ENCODE measurements at places on chromosomes 3 and 15. TPM values are rescaled to one million over a fixed set of nuclear protein-coding genes. Genes with fewer than 3 reads are reported as not detected.

DNA sequence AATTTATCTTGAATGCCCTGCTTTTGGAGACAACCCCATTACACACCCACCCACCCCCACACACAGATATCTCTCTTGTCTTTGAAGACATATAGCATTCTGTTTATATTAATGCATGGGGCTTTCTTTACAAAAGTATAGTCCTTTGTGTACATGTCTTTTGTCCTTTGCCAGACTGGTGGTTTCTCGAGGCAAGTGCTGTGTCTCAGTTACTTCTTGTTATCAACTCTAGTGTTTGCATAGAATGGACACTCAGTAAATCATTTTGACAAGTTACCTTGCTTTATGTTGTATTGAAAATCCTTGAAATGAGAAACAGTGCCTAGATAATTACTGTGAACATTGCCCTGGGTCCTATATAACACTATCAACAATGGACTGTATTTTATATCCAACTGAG lies 33.9 kb downstream of the KBTBD8 start:
- no peak for DNase-seq

DNA sequence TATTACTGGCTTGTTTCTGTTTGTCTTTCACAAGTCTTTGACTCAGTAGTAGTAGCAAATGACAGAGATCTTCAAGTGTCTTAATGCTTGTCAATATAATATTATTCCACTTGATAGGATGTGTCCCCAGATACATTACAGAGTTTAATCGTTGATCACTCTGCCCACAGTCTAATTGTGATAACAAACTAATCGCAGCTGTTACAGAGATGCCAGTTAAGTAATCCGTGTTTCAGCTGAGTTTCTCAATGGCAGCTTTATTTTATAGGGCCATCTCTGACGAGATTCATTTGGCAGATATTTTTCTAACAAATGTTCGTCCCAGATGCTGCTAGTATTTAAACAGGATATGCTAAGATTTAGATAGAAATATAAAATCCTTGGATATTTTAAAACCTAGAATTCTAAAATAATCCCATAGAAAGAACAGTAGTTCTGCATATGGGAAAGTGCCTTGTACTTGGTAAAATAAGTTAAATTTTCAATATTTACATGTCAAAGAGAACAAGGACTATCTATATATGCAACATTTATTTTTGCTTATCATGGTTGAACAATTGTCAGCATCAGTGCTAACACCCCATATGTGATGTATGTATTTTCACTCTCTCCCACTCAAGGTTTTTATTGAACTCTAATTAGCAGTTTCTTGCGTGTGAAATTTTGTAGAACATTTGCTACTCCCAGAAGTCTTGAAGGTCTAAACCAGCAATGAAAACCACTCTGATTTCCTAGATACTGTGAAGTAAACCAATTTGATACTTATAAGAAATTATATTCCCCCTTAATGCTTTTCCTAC lies 185.5 kb downstream of the MBNL1 start:
- DNase-seq, result no peak

- no peak for DNase-seq
Measured at GRCh38 chr3:58469096-58469495, 22.8 kb upstream of the KCTD6 start.

- no peak for DNase-seq
Measured at GRCh38 chr3:37995652-37996641, 5.4 kb downstream of the VILL start.

GRCh38 chr15:60758961-60759729 lies 280.2 kb upstream of the ICE2 start:
- DNase-seq, result peak; percentile 74

DNA sequence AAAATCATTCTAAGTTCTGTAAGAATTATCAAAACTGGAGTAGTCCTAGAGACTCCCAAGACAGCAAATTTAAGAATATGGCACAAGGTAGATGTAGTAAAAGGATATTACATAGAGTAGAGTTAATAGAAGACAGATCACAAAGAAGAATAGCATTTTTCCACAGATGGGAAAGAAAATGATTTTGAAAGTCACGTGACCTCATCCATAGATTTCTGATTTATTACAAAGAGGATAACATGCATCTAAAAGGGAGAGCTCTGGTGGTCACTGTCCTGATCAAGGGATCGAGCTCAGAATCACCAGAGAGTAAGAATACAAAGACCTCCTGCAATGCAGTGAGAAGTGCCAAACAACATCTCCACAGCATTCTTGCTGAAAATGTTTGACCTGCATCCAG lies 354.4 kb downstream of the TBL1XR1 start:
- no peak for DNase-seq

- DNase-seq, result no peak
Measured at GRCh38 chr15:95973566-95974256, 356.8 kb upstream of the NR2F2 start.

DNA sequence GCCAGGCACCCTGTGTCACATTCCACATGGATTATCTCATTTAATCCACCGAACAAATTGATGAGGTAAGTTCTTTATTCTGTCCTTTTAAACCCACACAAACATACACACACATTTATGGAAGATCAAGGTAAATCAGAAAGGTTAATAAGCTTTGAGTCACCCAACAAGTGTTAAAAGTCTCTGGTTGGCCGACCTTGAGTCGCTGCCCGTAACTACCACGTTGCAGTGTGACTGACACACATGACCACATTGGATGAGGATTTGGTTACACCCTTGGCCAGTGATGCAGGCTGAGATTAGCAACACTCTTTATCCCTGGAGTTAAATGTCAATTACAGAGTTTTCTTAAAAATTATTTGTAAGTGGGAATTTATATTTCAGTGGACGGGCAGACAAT lies 19.2 kb downstream of the FOXP1 start:
- DNase-seq, result peak; percentile 78

DNA sequence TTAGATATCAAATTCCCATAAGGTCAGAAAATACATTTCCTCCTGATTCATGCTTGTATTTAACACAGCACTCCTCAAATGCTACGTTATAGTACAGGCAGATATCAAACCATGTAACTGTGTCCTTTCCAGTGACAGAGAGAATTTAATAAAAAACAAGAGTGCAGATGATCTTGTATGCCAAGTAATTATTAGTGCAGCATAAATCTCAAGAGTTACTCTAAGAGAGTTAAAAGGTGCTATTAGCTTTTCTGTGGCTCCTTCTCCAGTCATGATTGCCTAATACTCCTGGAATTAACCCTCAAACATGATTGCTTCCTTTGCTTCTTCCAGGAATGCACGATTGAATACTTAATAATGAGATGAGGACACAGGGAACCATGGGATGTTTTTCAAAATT lies 413.0 kb upstream of the DPH6 start:
- DNase-seq, result peak; percentile 44

DNA sequence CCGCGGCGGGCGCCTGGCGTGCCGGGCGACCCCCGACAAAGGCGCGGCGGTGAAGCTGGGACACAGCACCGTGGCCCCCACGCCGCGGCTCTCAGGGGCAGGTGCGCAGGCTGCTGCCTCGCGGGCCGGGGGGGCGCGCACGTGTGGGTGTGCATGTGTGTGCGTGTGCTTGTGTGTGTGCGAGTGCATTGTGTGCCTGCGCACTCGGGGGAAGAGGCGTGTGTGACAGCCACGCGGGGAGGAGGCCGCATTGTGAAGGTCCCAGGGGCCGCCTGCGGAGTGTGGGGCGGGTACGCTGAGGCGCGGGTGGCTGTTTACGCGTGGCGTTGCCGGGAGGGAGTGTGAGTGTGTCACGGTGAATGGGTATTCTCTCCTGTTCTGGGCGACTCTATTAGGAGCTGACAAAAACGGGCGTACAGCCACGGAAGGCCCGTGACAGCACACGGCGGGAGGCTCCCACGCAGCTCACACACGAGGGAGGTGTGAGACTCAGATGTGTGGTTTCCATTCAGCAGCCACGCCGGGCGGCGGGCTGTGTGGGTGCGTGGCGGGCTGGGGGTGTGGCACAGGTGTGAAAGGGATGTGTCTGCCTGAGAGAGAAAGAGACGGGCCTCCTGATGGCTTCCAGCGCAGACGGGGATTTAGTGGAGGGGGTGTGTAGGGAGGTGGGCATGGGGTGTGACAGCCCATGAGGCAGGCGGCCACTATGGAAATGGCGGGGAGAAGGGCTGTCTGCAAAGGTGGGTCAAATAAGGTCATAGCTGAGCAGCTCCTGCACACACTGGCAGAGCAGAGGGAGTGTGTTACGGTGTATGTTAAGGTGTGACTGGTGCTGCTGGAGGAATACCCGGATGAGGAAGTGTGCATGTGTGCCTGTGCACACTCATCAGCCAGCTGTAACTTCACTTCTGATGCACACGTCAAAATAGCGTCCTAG lies 750 bp downstream of the PODXL2 start:
- no peak for DNase-seq

DNA sequence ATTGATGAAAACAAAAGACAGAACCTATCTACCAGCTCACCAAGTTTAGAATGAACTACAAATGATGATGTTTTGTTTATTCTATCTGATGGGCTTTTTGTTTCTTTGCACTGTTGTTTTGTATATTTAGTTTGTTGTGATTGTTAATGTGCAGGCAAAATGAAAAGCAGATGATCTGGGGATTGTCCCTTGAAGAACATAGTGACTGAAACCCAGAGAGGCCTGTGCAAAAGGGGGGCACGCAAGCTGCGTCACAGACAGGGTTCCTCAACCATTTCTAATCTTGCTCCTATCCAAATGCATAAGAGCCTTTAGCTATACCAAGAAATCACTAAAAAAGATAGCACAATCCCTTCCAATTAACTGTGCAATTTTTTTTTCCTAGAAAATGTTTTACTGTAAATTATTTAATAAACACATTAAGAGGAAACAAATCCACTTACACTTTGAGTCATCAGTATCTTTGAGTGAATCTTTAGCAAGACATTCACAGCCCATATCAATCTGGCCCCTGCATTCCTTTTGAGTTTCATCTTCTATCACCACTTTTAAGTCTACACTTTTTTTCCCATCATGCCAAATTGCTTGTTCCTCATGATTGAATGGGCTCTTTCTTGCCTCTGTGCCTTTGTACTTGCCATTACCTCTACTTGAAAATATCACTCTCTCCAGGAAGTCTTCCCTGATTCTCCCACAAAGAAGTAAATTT lies 220.3 kb downstream of the ATP8B4 start:
- DNase-seq, result no peak

GRCh38 chr15:85458764-85459163 lies 78.4 kb downstream of the AKAP13 start:
- DNase-seq, result peak; percentile 90

DNA sequence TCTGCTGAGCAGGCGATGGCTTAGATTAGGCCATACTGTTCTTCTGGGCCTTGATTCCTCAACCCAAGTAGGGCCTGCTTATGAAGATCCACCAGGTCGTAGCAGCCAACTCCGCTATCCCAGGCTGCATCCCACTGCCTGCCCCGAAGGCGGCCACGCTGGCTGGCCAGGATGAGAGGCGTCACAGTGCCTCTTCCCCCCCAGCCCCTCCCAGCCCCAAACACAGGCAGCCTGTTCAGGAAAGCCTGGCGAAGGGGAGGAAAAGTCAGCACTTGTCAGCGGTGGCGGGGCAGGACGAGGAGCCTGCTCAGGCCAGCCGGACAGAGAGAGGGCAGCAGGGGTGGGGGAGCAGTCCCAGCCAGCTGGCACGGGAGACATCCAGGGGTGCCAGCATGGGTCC lies 11.2 kb downstream of the PTH1R start:
- DNase-seq, result no peak

GRCh38 chr3:59880717-59881116 lies 830.9 kb upstream of the CFAP20DC start:
- DNase-seq, result no peak

DNA sequence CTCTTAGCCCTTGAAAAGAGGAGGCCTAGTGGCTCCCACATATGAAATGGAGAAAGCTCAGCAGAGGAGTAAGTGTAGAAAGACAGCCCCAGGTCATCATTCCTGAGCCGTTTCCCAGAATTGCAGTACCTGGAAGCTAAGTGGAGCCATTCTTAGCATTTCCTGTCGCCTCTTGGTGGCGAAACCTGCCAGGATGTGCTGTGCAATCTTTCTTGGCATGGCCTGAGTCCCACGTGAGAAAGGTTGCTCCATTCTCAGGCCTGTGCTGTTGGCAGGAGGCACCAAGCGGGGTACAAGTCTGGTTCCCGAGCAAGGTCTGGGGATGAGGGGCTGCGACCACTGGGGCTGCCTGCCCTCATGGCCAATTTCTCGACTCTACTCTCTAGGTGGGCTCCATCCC lies 207.2 kb upstream of the TPM1 start:
- peak; percentile 51 for DNase-seq

GRCh38 chr3:8658306-8659212 lies 14.0 kb upstream of the SSUH2 start:
- DNase-seq, result peak; percentile 72

DNA sequence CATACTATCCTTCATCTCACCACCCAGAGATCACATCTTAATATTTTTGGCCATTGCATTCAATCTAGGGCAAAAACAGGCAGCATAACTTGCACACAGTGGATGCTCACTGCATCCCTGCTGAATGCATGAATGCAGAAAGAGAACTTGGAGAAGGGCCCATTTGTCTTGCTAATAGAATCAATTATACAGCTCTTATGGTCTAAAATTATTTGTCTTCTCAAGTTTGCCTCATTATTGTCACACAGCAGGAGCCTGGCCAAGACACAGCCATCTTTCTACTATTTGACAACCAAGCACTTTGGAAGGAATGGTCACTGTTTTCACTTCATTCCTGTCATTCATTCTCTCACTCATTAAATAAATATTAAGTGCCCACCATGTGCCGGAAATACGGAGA lies 1.2 kb upstream of the ARHGEF26 start:
- DNase-seq, result no peak

GRCh38 chr3:181558870-181559269 lies 152.9 kb upstream of the SOX2 start:
- no peak for DNase-seq

- DNase-seq, result no peak
Measured at GRCh38 chr15:73000293-73000692, 52.0 kb upstream of the NEO1 start.

DNA sequence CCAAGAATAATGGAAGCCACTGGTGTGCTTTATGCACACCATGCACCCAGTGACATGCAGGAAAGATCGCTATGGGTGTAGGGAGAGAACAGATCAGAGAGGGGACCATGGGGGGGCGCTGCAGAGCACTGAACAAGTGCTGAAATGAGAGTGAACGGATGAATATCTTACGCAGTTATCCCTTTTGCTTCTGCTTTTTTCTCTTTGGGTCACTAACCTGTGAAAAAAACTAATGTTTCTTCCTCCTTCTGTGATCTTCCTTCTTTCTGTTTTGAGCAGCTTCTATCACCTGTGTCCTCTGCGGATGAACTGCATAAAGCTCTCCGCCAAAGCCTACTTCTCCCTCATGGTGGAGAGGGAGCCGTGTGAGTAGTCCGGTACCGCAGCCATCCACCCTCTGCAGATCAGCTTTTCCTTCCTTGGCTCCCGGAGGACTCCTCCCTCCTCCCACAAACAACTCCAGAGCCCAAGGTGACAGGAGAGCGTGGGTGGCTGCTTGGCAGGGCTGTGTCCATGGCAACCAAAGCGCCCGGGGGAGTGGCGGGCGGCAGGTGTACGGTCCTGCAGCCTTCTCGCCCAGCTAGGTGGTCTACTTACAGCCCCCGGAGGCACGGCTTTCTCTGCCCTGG lies 106.2 kb downstream of the DGKG start:
- peak; percentile 55 for DNase-seq

GRCh38 chr3:115996420-115997108 lies 373.3 kb downstream of the GAP43 start:
- DNase-seq, result no peak

GRCh38 chr3:17500618-17501017 lies 241.8 kb downstream of the TBC1D5 start:
- DNase-seq, result peak; percentile 65

Gene NEIL1
- total RNA-seq, result 6.1 TPM

Gene ATP10A
- total RNA-seq, result 1.8 TPM

Gene CCR5
- not detected for total RNA-seq

Gene ZNF860
- 3.7 TPM for total RNA-seq

Gene GABRA5
- not detected for total RNA-seq

Gene GOLGA8N
- 1.6 TPM for total RNA-seq

Gene PCSK6
- 12.3 TPM for total RNA-seq

Gene LRRK1
- 4.2 TPM for total RNA-seq

Gene CILP
- total RNA-seq, result under 0.01 TPM
